Muscle of arm (tissue), 14 donors: ENCODE measurements at places on chromosomes 13 and 19.

- no peak for DNase-seq
Measured at GRCh38 chr19:36222503-36222902, 7.6 kb downstream of the ZNF146 start.

DNA sequence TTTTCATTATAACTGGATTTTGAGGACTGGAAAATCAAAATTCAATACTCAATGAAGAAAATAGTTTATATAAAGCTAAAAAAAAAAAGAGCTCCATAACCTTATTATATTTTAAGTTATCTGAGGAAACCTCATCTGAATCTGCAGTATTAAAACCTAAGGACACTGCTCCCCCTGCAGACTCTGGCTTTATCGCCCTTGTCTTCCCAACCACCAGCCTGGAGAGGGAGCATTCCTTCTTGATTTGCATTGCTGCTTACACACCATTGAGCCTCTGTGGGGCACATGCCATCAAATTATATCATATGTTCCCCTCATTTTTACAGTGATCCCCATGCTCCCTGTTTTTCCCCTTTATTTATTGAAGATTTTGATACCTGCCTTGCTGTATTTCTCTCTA is 871.4 kb upstream of the GPC6 start:
- DNase-seq = peak; percentile 7

- DNase-seq = no peak
Measured at GRCh38 chr19:371501-372168, 27.0 kb upstream of the MIER2 start.

DNA sequence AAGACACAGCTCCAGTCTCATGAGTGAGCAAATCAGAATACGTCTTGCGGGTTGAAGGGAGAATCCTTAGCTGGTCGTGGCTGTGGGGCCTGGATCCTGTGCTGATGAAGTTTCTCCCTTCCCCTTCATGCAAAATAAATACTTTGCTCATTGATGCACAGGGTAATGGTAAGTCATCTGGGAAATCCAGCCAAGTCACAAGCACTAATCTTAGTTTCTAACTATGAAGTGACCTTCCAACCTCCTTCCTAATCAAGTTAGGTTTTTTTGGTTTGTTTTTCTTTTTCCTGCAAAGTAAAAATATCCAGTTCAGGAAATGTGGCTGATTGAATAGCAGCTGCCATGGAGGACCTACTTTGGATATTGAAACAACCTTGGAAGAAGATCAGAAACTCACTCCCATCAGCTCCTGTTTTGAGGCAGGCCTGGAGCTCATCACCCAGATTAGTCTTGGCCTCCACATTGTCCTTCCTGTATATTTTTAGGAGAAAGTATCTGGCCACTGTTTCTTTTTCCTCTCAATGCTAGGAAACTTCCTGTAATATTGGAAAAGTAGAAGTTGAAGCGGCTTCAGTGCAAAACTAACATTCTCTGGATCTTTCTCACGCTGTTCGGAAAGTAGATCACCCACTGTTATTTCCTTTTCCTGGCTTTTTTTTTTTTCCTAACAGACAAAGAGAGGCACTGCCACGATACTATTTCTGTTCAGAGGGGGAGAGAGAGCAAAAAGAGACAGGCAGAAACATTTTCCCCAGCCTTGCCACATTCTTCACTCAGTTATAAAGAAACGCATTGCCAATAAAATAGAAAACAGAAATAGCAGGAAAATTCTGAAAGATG is 12.3 kb upstream of the ARL11 start:
- peak; percentile 36 for DNase-seq

DNA sequence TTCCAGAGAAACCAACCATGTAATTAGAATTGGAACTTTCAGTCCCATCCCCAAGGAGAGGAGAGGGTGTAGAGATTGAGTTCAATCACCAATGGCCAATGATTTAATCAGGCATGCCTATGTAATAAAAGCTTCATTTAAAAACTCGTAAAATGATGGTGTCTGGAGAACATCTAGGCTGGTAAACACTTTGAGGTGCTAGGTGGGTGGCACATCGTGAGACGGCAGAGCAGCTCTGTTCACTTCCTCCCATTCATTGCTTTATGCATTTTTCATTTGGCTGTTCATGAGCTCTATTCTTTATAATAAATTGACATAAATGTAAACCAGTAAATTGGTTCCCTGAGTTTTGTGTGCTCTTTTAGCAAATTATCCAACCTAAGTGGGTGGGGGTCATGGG is 90.1 kb downstream of the ELF1 start:
- DNase-seq = no peak

DNA sequence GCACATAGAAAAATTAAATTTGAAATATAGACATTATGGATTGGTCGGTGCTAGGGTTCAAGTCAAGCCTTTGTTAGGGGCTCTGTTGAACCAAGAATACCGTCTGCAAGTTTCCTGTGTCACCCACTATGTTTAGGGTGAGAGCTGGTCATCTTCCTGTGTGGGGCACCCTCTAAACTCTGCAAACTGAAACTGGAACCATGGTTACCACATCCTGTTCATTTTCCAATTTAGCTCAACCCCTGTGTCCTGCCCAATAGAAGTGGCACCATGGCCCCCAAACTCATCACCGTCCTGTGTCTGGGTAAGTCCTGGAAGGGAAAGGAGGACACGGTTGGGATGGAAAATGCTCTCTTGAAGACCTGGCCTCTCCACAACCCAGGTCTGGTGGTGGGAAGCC is 29.9 kb downstream of the LAIR2 start:
- no peak for DNase-seq

- DNase-seq = no peak
Measured at GRCh38 chr13:24133021-24133795, 27.3 kb upstream of the SPATA13 start.

DNA sequence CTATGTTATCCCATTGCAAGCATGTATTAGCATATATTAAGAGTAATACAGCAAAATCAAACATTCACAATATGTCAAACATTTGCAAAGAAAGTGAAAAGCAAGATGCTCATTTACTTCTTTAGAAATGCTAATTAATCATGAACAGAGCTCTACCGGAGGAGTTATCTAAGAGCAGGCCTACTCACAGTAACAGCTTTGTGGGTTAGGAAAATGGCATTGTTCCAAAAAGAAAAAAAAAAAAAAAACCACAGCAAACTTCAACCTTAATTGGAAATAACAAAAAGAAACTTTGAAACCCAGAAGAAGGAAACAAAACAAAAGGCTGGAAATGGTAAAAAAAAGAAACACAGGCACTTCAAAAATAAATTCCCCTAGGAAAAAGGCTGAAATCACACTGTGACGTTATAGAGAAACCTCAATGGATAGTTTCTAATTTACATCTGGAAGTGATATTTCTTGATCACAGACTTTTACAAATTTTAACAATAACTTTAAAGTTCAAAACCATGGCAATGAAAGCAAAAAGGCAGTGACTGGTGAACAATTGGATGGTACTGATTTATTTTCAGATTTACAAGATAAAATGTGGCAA is 1236.8 kb upstream of the SPRY2 start:
- no peak for DNase-seq

- peak; percentile 67 for DNase-seq
Measured at GRCh38 chr19:32224371-32225244, 120.8 kb upstream of the ZNF507 start.

- DNase-seq = peak; percentile 86
Measured at GRCh38 chr19:2055931-2056836, 5.1 kb upstream of the MKNK2 start.

GRCh38 chr19:14089412-14089661 is 1.2 kb downstream of the SAMD1 start:
- DNase-seq = no peak

GRCh38 chr13:71877256-71877653 is 10.3 kb upstream of the DACH1 start:
- DNase-seq = no peak

DNA sequence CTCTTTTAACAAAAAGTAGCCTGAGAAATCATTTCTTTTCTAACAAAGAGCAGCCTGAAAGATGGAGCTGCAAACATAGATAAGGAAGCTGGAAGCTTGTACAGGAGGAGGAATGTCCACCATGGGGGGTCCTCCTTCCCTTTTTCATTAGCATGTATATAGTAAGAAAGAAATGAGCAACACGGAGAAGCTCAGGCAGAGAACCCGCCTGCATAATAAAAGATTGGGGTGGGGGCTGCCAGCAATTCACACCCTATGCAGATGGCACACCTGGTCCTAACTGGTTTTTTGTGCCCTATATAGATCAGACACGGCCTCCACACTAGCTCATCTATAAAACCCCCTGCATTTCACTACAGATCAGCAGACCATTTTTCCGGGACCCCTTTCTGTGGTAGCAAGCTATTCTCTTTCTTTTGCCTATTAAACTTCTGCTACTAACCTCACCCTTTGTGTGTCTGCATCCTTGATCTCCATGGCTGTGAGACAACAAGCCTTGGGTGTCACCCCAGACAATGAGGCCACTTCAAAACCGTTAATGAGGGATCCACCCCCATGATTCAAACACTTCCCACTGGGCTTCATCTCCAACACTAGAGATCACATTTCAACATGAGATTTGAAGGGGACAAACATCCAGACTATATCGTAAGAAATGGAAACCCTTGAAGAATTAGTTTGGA is 167.5 kb upstream of the FREM2 start:
- no peak for DNase-seq

DNA sequence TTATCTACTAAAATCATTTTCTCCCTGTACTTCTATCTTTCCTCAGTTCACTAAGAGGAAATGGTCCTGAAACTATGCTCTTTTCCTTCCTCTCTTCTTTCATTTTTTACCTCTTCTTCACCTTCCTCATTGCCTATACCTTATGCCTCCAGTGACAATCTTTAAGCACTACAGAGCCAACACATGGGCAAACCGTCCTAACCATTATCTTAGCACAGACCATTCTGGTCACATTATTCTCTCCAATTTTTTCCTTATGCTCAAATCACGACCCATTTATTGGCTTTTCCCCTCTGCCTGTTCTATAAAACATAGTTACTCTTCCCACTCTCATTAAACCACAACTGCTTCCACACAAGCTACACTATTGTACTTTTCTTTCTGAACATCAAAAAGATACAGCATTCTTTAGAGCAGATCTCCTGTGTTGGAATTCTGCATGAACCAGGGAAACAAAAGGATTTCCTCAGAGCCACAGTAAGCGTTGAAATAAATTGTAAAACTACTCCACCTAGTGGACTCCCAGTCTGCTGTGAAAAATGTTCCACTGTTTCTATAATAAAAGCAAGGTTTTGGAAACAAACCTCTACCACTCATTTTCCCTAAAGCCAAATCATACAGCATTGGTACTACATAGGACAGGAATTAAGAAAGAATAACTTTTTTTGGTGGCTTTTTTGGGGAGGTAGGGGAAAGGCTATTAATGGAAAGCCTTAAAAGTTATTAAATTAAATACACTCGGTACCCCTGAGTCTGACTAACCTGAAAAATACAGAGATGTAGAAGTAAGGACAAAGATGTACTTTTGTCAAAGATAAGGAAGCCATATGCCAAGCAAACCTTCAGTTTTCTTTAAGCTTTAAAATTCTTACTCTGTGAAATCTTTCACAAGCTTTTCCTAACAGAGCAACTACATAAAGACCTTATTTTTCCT is 19.5 kb downstream of the NUFIP1 start:
- peak; percentile 69 for DNase-seq

DNA sequence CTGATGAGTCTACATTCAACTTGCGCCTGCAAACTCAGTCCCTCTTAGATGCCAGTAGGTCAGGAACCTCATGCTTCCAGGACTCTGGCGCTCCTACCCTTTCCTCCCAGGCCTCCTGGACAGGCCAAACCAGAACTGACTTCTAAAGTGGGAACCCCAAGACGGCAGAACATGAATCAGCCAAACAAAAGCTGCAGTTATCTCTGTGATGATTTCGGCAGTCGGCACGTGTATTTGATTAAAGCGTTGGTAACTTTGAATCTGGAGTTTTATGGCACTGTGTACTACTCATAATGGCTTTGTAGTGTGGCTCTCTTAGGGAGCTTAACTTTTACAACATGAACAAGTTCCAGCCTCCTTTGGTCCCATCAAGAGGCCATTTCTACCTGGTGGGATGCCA is 13.7 kb downstream of the ACTN4 start:
- no peak for DNase-seq

- no peak for DNase-seq
Measured at GRCh38 chr19:53183146-53183764, 9.9 kb downstream of the ZNF665 start.

DNA sequence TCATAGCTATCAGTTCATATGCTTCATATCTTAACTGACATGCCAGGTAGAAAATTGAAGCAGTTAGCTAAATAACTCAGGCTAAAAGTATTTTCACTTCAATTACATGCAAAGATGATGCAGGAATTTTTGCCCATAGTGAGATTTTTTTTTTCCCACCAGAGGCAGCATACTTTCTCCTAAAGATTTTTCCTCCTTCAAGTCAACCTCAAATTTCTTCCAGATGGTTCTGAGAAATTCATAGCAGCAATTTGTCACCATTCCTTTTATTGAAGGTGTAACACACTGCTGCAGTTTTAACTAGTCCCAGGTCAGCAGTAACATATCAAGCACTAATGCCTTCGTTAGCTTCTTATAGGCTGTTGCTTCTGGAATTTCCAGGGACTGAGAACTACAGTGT is 141.9 kb downstream of the SUCLA2 start:
- no peak for DNase-seq

DNA sequence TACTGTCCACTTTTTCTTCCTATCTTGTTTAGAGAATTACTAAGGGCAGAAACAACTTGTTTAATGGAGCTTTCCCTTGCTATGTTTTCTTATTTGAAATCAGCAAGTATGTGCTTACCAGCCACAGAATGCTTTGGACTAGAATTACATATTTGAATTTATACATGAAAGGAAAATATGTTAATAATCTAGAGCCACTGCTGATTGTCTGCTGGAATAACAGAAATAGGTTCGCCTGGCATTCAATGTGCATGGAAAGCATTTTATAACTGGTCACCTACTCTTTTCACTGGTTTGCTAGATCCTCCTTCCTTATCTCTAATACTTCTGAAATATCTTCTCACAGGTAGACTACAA is 8.0 kb downstream of the EFNB2 start:
- DNase-seq = no peak

DNA sequence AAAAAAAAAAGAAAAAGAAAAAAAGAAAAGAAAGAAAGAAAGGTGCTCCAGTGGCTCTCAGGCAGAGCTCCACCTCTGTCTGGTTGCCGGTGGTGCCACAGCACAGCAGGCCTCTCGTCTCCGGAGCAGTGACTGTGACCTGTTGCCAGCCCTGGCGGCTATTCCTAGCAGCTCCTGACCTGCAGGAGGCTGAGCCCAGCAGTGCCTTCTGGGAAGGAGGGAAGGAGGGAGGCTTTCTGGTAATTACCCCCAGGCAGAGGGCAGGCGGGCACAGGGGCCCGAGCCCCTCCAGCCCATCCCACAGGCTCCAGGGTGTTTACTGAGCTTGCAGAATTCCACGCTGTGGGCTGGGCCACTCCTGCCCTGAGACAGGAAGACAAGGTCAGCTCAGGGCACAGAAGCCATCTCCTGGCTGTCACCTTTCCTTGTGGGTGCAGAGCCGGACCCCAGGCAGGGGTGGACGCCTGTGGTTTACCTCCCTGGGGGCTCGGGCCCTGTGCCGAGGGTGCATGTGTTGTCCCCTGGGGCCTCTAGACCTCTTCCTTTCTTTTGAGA is 77.9 kb downstream of the GNG7 start:
- DNase-seq = no peak
